ELF-1 (cell line): ENCODE measurements at places on chromosomes 2 and 18.

- DNase-seq: peak; percentile 60
Observed at GRCh38 chr2:231360401-231360800, 35.1 kb upstream of the B3GNT7 start.

DNA sequence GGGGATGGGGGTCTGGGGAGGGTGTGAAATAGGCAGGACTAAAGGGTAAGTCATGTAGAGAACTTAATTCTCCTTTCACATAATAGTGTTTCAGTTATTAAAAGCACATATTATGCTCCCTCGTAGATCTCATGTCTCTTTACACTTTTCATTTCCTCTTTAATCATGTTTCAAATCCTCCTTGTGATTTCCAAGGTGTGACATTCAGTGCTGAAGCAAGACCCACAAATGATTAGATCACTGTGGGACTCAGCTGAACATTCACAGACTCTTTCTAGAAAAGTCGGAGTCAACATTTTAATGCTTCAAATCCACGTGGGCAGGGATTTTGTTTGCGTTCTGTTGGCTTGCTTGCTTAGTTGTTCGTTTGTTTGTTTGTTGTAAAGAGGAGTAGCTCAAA, 34.7 kb upstream of the CALCRL start:
- DNase-seq: no peak

DNA sequence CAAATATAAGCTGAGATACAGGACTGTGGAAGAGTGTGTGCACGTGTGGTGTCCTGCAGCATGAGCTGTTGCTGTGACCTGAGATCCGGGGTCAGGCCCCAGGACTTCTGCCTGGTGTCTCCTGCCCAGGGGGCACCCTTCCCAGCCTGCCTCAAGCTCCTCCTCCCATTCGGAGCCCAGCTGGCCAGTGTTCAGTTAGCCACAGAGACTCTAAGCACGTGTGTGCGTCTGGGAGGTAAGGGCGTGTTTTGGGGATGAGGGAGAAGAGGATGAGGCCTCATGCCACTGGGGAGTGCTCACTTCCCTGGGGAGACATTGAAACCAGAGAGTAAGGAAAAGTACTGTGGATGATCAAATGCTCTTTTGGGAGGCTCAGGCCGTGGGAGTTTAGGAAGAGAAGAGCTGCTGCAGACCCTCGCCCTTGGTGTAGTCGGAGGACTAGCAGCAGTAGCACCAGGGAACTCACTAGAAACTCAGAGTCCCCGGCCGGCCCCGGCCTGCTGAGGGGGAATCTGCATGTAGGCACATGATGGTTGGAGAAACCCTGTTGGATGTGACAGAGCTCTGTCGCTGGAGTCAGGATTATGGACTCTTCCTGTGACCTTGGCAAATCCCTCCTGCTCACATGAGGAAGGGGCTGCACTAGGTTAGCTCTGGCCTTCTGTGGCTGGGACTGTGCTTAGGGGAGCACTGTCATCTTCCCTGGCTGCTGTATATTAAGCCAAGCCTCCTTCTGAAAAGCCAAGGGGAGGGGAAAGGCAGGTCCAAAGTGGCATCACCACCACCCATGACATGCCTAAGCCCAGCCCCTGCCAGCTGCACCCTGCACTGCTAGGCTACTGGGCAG, 231.1 kb downstream of the DYSF start:
- DNase-seq: no peak

- no peak for DNase-seq
Observed at GRCh38 chr18:77316641-77317040, 67.0 kb downstream of the GALR1 start.

DNA sequence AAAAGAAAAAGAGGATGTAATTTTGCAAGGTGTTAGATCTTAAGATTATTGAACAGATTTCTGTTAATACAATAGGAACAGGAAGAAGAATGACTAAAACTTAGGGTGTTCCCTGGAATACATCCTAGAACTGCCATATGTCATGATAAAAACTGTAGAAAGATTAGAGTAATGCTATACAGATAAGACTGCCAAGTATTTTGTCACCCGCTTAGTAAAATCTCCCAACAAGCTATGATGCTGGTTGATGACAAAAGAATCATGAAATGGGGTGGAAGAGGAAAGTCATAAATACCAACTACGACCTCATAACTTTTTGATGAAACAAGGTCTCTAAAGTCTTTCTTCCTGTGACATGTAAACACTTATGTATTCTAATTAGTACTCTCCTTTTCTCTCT, 163.6 kb upstream of the COL3A1 start:
- no peak for DNase-seq

DNA sequence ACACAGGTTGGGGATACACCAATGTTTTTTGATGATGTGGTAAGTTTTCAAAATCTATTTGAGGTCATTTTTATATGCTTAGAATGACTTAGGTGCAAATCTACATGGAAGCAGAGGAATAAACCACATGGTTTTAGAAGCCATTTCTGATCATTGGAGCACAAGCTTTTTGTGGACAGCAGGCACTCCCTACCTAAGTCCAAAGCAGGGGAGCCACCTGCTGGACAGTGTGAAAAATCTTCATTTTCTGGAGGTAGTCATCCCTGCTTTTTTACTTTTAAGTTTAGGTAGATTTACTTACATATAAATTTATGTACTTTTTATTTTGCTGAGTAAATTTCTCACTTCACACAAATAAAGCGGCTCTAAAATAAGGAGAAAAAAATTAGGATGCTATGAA, 323.2 kb downstream of the PLCL1 start:
- DNase-seq: peak; percentile 11

GRCh38 chr2:58720033-58720769, 479.1 kb upstream of the FANCL start:
- DNase-seq: no peak
